ENCODE measurements at places on chromosomes 4 and X. TPM values are rescaled to one million over a fixed set of nuclear protein-coding genes. Genes with fewer than 3 reads are reported as not detected.

Gene SSX4
- total RNA-seq, result not detected

Gene PCSK1N
- not detected for total RNA-seq

Gene MAGEB2
- not detected for total RNA-seq

Gene TCEAL7
- 0.72 TPM for total RNA-seq

Gene SLBP
- total RNA-seq, result 50.0 TPM

Gene COL4A5
- 85.2 TPM for total RNA-seq

Gene ASMT
- not detected for total RNA-seq

Gene ANAPC4
- total RNA-seq, result 17.6 TPM

Gene TBX22
- total RNA-seq, result not detected

Gene NDST3
- not detected for total RNA-seq

Gene SORBS2
- 27.5 TPM for total RNA-seq

Gene MAGEA8
- not detected for total RNA-seq

Gene SERPINA7
- total RNA-seq, result not detected

Gene KLF8
- 0.09 TPM for total RNA-seq

Gene XAGE1B
- total RNA-seq, result not detected

Measured in endothelial cell of coronary artery (primary cell).